ENCODE measurements at places on chromosomes 2 and 18.

DNA sequence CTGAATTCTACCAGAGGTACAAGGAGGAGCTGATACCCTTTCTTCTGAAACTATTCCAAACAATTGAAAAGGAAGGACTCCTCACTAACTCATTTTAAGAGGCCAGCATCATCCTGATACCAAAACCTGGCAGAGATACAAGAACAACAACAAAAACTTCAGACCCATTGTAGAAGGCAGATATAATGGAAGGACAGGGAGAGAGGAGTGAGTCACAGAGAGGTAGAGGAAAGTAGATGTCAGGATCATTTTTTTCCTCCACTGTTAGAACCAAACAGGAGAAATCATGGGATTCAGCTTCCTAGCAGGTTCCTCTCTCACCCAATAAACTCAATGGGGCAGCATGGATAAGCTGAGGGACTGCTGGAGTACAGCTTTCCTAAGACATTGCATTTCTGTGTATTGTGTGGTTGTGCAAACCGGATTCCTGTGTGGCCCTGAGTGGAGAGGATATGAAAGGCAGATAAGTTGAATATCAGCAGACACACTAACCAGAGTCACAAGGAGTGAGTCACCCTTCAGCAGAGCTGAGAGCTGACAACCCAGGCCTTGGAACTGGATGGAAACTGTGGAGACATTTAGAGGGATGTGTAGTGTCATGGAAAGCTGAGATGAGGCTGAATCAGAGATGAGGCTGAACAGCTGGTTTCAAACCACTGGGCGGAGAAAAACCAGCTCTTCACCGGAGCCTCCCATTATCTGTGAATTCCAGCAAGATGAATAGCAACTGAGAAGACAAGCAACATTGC is 60.9 kb upstream of the MMADHC start:
- H3K27me3 ChIP-seq: peaks cover 32% of the 10 kb centered on the region
- no peak overlapping the region for H3K4me3 ChIP-seq
- no peaks in the 10 kb centered on the region for H3K4me1 ChIP-seq
- peaks cover 3% of the 10 kb centered on the region for H3K36me3 ChIP-seq

GRCh38 chr2:176892676-176893226 is 319.8 kb upstream of the HNRNPA3 start:
- no peak for DNase-seq
- no peaks in the 10 kb centered on the region for H3K27me3 ChIP-seq
- H3K27ac ChIP-seq: no peak overlapping the region

- no peak for DNase-seq
- H3K4me3 ChIP-seq: no peak overlapping the region
- no peak overlapping the region for H3K27ac ChIP-seq
Measured at GRCh38 chr18:37507239-37507638, 58.4 kb downstream of the CELF4 start.

- H3K27me3 ChIP-seq: no peaks in the 10 kb centered on the region
- peak overlapping the region; percentile 69 for H3K27ac ChIP-seq
- H3K4me1 ChIP-seq: peaks cover 34% of the 10 kb centered on the region
Measured at GRCh38 chr2:102251042-102251848, 60.1 kb upstream of the IL1RL1 start.

DNA sequence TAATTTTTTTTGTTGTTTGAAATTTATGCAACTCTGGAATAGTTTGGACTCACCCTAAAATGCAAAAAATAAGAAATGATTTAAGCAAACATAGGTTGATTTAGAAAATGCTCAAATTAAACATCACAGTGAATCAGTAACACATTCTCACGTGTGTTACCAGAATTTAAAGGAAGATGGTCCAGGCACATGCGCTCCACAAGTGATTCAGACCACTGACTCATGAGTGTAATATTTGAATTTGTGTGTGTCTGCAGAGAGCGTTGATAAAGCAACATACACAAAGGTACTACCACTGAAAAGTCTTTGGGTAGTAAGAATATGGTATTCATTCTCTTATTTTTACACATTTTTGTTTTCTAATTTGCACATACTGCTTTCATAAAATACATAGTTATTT is 7.9 kb downstream of the SS18 start:
- H3K27me3 ChIP-seq: no peaks in the 10 kb centered on the region
- H3K4me3 ChIP-seq: no peak overlapping the region
- H3K36me3 ChIP-seq: peaks cover 19% of the 10 kb centered on the region
- H3K27ac ChIP-seq: no peak overlapping the region

DNA sequence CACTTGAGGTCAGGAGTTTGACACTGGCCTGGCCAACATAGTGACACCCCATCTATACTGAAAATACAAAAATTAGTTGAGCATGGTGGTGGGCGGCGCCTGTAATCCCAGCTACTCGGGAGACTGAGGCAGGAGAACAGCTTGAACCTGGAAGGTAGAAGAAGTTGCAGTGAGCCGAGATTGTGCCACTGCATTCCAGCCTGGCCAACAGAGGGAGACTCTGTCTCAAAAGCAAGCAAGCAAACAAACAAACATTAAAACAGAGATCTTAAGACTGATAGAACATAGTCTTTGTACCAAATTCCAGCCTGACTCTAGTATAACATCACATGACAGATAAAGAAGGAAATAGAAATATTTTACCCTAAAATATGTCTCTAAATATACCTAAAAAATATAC is 168.1 kb downstream of the PTPRM start:
- H3K27ac ChIP-seq: no peak overlapping the region
- H3K36me3 ChIP-seq: no peaks in the 10 kb centered on the region
- DNase-seq: no peak
- no peak overlapping the region for H3K4me3 ChIP-seq

- no peak overlapping the region for H3K27ac ChIP-seq
- no peak for DNase-seq
- H3K4me1 ChIP-seq: peaks cover 18% of the 10 kb centered on the region
- peaks cover 79% of the 10 kb centered on the region for H3K27me3 ChIP-seq
Measured at GRCh38 chr18:9711361-9712129, 3.4 kb downstream of the RAB31 start.

- H3K36me3 ChIP-seq: no peaks in the 10 kb centered on the region
- peaks cover 43% of the 10 kb centered on the region for H3K27me3 ChIP-seq
- no peak overlapping the region for H3K27ac ChIP-seq
- no peak overlapping the region for H3K4me3 ChIP-seq
- H3K4me1 ChIP-seq: peaks cover 11% of the 10 kb centered on the region
Measured at GRCh38 chr18:59821983-59822382, 77.8 kb upstream of the PMAIP1 start.

DNA sequence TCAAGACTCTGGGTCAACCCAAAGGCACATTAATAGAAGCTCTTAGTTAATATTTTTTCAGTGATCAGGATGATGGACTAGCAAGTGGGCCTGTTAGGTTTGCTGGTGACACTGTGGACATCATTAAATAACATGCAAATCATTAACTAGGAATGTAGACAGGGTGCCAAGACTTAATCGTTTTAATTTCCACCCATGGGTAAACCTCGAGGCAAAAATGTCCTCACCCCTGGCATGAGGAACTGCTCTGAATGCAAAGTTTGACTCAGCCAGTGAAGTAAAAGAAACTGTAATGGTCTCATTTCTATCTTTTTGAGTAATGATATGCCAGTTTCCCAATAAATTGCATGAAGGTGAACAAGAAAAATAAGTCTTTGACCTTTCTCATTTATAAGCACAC is 152.6 kb upstream of the MEX3C start:
- H3K4me3 ChIP-seq: no peak overlapping the region
- H3K27me3 ChIP-seq: peaks cover 36% of the 10 kb centered on the region
- no peak for DNase-seq
- H3K27ac ChIP-seq: no peak overlapping the region

DNA sequence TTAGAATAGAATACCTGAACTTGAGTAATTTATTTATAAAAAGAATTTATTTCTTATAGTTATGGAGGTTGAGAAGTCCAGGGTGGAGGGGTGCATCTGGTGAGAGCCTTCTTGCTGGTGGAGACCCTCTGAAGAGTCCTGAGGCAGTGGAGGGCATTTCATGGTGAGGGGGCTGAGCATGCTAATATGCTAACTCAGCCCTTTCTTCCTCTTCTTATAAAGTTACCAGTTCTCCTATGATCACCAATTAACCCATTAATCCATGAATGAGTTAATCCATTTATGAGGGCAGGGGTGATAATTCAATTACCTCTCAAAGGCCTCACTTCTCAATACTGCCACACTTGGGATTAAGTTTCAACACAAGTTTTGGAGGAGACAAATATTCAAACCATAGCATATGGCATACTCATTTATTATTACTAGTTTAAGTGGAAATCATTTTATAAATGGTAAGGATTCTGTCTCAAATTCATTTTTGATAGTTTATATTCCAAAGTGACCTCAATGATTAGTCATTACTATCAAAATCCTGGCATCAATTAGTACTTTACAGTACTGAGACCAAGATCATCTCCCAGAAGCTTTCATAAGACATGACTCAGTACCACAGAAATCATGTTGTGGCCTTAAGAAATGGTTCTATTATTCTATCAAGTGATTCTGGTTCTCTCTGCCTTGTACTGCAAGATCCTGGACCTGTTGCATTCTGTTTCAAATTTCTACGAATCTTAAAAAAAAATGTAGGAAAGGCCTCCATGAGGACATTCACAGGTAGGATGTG is 5.5 kb downstream of the ZNF396 start:
- no peak overlapping the region for H3K4me3 ChIP-seq
- no peak overlapping the region for H3K27ac ChIP-seq
- H3K36me3 ChIP-seq: no peaks in the 10 kb centered on the region
- peaks cover 5% of the 10 kb centered on the region for H3K4me1 ChIP-seq

DNA sequence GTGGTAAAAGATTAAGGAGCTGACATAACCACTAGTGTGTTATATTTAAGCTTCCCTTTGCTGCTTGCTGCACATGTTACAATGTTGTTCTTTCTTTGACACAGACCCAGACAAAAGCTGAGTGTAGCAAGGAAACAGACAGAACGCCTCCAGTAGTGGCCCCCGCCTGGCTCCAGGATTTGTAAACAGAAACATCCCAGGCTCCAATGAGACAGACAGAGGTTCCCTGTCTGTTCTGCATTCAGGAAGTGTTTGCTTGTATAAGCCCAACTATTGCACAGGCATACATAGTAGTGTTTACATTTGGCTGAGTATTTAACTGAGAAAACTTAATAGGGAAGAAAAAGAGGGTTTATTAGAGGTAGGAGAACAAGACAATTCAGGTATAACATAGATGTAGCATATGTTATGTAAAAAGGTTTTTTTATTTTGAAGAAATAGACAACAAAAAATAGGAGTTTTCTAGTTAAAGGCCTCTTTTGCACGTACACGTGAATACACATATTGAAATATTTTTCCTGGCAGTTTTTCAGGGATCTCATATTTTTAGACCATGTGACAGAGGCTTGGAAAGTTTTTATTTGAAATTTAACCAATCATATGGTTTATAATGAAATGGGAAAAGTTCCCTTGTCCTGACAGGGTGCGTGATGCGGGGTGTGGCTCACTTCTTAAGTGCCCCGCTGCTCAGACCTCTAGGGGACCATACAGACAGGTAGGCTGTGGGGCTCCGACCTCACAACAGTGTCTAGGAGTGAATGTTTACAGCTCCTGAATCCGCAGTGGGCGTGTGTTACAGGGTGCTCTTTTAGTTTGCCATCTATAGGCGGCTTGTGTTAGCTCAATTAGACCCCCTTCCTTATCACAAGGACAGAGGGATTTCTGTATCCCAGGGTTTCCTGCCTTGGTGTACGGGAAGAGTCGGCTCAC is 118.4 kb downstream of the BMPR2 start:
- H3K27ac ChIP-seq: no peak overlapping the region
- peaks cover 2% of the 10 kb centered on the region for H3K4me1 ChIP-seq
- H3K27me3 ChIP-seq: no peaks in the 10 kb centered on the region

DNA sequence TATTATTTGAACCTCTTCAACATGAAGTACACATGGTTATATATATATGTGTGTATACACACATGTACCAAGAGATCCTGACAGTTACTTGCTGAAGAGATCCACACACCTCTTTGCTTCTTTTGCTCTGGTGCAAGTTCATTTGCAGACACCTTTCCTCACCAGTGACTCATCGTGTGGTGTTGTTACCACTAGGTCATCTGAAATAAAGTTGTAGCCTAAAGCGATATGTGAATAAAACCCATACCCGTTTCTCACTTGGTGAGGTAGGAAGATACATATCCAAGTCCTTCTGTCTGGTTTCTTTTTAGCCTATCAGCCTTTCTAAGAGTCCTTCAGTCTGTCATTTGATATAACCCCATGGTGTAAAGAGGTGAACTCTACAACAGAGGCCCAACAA is 379.4 kb upstream of the RAB12 start:
- no peak overlapping the region for H3K4me3 ChIP-seq
- no peaks in the 10 kb centered on the region for H3K27me3 ChIP-seq
- no peak overlapping the region for H3K27ac ChIP-seq
- DNase-seq: no peak
- no peaks in the 10 kb centered on the region for H3K36me3 ChIP-seq

- no peak overlapping the region for H3K4me3 ChIP-seq
- no peaks in the 10 kb centered on the region for H3K27me3 ChIP-seq
- H3K36me3 ChIP-seq: peaks cover 11% of the 10 kb centered on the region
- no peak overlapping the region for H3K27ac ChIP-seq
Measured at GRCh38 chr18:70036168-70036567, 88.5 kb upstream of the CD226 start.

DNA sequence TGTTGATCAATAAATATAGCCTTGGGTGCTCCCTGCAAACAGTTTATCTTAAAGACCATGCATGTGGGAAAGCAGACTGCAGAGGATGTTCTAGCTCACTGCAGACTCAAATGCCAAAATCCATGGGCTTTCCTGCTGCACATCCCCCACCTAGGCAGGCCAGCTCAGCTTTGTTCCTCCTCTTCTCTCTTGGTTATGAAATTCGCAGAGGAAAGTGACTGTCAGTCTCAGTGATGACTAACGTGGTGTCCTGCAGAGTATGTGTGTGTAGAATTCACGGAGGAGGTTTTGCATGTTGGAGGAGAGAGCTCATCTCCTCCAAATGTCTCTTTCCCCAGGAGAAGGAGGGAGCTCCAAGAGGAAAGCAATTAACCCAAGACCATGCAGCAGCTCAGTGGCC is 21.4 kb upstream of the KCNS3 start:
- no peak overlapping the region for H3K4me3 ChIP-seq
- DNase-seq: no peak
- H3K27me3 ChIP-seq: peaks cover 50% of the 10 kb centered on the region
- H3K36me3 ChIP-seq: peaks cover 2% of the 10 kb centered on the region

- no peak for DNase-seq
- H3K27ac ChIP-seq: no peak overlapping the region
- H3K27me3 ChIP-seq: peaks cover 14% of the 10 kb centered on the region
- peaks cover 3% of the 10 kb centered on the region for H3K36me3 ChIP-seq
Measured at GRCh38 chr2:27723372-27724144, 48.0 kb upstream of the MRPL33 start.

Data from effector memory CD8-positive, alpha-beta T cell (primary cell).